ENCODE measurements at places on chromosomes 6 and 20.

DNA sequence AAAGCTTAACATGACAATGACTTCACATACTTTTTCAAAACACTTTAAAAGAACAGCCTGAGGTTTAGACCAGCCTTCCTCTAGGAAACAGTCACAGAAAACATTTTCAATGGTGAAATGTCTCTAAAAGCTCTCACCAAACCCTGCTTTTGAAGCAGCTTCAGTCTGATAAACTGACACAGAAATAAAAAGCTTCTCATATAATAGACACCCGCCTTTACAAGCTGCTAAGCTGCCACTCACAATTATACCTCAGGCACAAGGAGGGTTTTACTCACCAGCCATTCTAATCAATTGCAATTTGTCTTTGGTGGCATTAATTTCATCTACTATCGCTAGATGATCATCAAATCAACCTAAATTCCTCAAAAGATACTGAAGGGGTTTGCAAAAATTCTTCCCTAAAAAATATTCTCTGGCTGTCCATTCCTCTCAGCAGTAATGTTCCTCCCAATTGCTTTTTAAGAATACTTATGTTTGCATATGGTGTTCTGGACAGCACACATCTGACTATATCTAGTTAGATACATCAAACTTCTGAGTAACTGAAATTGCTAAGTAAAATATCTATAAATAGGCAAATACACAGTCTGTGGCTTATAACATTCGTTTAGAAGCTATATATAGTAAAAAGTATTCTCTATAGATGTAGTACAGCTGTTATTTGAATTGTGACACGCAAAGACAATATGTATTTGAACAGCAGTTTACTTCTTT lies 29.4 kb downstream of the KIF13A start:
- no peak for DNase-seq

DNA sequence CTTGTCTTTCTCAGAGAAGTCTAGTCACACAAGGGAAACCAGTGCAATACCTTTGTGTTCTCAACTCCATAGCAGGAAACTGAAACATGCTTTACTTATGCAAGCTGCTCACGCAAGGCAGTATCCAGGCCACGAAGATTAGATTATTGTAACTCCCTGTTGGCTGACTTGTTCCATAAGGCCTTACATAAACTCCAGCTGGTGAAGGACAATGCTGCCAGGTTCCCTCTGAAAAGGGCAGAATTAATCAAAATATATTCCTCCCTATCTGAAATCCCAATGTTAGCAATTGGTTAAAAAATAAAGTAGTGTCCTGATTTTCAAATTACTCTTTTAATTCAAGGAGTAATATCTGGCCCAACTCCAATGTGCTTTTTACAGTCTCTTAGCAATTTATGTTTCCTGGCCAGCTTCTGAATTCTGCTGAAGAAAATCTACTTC lies 966.6 kb downstream of the HACE1 start:
- DNase-seq, result no peak

DNA sequence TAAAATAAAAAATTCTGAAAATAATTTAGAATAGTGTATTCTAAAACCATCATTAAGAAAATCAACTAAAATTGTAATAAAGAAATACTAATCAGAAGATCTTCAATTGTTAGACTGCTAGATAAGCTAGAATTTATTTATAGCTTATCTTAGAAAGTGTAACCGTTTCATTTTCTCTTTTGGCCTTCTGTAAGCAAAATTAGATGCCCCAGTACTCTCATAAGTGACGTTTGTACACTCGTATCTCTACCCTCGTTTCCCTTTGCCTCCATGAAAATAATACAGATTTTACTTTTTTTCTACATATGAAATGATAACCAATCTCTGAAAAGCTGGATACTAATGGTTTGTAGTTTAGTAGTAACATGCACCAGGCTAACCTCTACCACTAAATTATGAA lies 19.8 kb downstream of the DSE start:
- no peak for DNase-seq

DNA sequence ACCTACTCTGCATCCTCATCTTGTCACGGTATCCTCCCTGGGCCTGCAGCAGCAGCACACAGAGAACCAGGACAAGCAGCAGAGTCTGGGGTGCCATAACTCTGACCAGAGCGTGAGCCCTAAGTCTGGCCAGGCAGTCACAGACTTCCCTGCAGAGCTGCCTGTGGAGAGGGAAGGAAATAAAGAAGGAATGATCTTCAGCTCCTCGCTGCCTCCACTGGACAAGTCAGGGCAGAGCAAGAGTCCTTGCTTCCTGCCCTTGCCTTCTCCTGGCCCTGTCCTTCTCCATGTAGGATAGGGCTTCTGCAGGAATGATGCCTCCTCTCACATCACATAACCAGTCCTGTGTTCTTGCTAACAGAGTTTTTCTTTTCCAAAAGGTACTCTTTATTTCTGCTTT lies 15.9 kb upstream of the WFDC11 start:
- no peak for DNase-seq

DNA sequence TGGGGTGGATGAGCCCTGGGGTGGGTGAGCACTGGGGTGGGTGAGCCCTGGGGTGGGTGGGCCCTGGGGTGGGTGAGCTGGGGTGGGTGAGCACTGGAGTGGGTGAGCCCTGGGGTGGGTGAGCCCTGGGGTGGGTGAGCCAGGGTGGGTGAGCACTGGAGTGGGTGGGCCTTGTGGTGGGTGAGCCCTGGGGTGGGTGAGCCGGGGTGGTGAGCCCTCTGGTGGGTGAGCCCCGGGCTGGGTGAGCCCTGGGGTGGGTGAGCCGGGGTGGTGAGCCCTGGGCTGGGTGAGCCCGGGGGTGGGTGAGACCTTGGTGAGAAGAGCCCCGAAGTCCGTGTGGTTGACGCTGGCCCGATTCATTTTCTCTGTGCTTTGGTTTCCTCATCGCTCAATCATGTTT lies 18.6 kb downstream of the SMOC2 start:
- DNase-seq, result no peak

DNA sequence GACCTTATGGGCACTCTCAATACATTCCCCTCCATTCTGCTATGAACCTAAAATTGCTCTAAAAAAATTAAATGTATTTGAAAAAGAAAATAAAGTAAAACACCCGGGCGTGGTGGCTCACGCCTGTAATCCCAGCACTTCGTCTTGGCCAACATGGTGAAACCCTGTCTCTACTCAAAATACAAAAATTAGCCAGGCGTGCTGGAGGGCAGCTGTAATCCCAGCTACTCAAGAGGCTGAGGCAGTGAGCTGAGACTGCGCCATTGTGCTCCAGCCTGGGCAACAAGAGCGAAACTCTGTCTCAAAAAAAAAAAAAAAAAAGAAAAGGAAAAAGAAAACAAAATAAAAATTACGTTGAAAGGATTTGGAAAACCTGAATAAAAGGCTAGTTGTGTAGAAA lies 60.5 kb downstream of the CD164 start:
- DNase-seq, result no peak

DNA sequence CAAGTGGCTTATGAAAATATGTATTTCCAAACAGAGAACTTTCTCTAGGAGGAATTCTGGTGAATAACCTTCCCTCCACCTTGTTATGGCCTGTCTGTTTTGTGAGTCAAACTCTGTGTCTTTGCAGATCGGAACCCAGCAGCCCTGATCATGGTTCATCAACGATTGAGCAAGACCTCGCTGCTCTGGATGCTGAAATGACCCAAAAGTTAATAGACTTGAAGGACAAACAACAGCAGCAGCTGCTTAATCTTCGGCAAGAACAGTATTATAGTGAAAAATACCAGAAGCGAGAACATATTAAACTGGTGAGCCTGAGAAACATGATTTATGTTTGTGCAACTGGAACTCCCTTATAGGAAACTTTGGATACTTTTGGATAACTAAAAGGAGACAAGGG lies 294.5 kb upstream of the PLCB4 start:
- no peak for DNase-seq

DNA sequence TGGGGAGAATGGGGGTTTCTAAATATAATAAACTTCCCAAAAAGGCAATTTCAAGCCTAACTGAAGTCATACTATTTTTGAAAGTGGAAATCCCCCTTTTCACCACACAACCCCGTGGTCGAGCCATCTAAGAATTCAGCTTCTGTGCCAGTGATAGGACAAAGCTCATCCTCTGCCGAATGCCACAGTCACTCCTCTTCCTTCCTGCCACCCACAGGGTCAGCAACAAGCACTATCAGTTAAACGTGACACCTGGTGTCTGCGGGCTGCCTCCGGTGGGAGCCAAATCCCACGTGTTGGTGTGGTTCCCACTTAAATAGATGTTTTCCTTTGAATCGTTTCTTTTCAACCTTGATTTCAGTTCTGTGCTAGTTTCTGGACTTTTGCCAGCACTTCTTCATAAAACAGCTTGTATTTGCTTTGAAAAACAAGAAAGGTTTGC lies 60.7 kb downstream of the TNFAIP3 start:
- peak; percentile 82 for DNase-seq

GRCh38 chr20:62666736-62667529 lies 24.6 kb downstream of the SLCO4A1 start:
- no peak for DNase-seq

GRCh38 chr6:45535933-45536332 lies 158.2 kb upstream of the SUPT3H start:
- DNase-seq, result no peak

- DNase-seq, result no peak
Measured at GRCh38 chr6:110703906-110704594, 111.2 kb downstream of the CDK19 start.

- no peak for DNase-seq
Measured at GRCh38 chr20:56582542-56582941, 46.6 kb upstream of the TFAP2C start.

DNA sequence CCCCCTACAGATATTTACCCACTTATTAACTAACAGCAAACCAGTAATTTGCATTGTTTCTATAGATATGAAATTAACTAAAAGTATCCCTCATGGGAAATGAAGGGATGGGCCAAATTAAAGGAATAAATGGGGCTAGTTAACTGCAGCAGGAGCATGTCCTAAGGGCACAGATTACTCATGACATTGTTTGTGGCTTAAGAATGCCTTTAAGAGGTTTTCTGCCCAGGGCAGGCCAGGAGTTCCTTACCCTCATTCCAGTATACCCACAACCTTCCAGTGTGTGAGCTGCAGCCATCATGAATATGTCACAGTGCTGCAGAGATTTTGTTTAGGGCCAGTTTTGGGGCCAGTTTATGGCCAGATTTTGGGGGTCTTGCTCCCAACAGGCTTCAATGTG lies 1101.9 kb downstream of the PRIM2 start:
- DNase-seq, result no peak

GRCh38 chr20:33901132-33901523 lies 90.0 kb downstream of the CHMP4B start:
- no peak for DNase-seq
